Hepatocyte (in vitro differentiated cells): ENCODE measurements at places on chromosomes 4 and X. TPM values are rescaled to one million over a fixed set of nuclear protein-coding genes. Genes with fewer than 3 reads are reported as not detected.

AMBN gene
- polyA plus RNA-seq, result not detected in 2 replicates

UGT8 gene
- polyA plus RNA-seq, result 17.0 and 18.0 TPM in 2 replicates

NOX1 gene
- polyA plus RNA-seq, result 0.99 and 1.9 TPM in 2 replicates

MFAP3L gene
- 2.4 and 2.9 TPM in 2 replicates for polyA plus RNA-seq

CSAG1 gene
- not detected in 2 replicates for polyA plus RNA-seq

DNA sequence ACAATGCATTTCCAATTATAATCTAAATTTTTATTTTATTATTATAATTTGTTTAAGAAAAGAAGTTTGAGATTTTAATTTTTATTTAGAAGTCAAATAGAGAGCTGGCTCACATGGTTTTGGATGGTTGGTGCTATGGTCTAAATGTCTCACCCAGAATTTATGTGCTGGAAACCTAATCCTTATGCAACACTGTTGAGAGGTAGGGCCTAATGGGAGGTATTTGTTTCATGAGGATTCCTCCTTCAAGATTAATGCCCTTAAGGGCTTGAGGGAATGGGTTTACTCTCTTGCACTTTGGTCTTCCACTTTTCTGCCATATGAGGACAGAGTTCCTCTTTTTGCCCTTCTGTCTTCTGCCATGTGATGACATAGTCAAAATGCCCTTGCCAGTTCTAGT is 960.5 kb upstream of the IGFBP7 start:
- DNase-seq, result no peak

DNA sequence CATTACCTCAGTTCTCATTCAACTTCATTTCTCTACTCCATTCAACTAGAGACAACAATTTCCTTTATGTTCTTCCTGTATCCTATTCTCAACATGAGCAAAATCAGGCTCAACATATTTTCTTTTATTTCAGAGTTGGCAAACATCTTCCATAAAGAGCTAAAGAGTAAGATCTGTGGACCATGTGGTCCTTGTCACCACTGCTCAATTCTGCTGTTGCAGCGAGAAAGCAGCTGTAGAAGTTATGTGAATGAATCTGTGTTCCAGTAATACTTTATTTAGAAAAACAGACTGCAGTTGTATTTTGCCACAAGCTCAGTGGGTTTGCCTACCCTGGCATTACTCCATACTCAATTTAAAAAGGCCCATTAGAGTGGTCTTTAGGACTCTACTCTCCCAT is 2057.3 kb downstream of the ARAP2 start:
- no peak for DNase-seq

DNA sequence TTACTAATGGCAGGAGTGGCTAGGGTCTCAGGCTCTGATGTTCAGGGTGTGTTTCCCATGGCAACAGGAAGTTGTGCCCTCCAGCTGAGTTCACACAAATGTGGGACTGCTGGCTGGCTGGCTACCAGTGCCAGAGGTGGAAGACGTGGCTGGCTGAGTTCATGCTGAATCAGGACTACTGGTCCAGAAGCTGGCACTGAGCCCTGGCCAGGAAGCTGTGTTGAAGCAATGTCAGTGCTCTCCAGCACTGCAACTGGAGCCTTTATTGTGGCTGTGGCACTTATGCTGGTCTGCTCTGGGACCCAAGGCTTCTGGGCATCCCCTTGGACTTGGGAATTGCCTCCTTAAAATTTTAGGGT is 42.0 kb upstream of the ZXDA start:
- DNase-seq, result no peak

- no peak for DNase-seq
These were observed 74.0 kb downstream of the FHDC1 start for GRCh38 chr4:153010146-153010545.

DNA sequence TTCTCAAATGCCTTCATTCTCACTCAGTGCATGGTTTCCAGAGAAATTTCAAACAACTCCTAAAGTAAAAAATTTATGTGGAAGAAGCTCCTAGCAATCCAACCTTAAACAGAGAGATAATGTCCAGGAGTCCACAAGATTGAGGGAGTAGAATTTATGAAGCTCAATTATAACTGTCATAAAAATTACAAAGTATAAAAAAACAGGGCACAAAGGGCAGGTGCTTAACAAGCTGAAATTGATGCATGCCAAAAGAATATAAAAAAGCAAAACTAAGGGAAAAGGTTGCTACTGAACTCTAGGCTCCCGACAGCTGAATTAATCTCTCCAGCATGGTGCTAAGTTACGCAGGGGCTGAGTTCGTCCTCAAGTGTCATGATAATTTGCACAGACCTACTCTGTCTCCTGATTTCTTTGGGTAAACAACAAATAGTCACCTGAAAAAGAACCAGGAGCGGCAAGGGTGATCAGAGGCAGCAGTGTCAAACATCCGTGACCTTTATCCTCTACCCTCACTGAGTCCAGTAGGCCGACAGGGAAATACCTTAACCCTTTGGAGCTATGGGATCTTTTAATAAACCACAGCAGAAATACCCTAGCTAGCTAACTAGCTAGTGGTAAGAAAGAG is 47.2 kb upstream of the RELL1 start:
- no peak for DNase-seq
